ENCODE measurements at places on chromosomes 2 and 18. TPM values are rescaled to one million over a fixed set of nuclear protein-coding genes. Genes with fewer than 3 reads are reported as not detected.

DNA sequence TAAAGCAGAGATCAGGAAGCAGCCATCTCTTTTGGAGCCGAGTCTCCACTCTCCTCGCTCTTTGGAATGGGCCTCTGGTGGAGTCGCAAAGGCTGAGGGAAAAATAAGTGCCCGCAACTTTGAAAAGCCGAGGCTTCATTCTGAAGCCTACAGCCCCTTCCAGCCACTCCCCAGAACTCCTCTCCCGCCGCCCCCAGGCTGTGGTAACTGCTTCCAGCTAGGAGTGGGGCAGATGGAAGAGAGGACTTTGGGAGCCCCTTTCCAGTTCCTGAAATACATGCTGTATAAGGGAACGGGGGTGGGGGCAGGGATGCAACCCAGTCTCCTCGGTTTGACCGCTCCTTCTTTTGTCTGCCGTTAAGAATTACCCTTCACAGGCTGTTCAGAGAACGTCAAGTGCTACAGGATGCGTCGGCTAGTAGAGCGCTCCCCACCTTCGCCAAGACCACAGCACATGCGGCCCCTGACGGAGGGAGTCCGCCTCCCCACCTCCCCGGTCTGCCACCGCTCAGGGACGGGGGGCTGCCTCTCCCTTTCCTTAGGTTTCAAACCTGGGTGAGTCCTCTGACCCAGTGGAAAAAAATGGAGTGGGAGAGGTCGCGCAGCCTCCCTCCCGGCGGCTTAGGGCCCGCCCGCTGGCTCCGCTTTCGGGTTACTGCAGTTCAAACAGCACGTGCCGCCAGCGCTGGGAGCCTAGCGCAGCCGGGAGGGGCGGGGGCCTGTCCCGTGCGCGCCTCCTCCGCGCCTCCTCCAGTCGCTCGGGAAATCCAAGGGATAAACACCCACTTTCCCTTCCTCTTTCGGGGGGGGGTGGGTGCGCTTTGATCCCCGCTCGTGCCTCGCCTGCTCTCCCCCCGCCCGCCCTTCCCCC, 4.9 kb downstream of the CYP26B1 start:
- DNase-seq, result no peak

Gene CDH19
- total RNA-seq, result not detected

Gene IL36B
- not detected for total RNA-seq

DNA sequence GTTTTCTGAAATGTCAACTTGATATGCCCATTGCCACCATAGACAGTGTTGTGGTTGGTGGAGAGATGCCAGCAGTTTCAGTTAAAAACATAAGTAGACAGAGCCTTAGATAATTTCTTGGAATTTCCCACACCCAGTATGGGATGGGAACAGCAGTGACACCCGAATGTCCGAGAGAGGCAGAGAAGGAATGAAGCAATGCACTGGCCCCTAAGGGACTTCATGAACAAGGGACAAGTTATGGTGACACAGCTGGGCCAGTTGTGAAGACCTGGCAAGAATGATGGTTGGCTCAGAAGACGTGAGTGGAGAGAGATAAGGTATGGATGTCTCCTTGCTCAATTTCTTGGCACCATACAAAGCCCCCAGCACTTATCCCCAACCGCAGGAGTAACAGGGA, 165.2 kb upstream of the APCDD1 start:
- no peak for DNase-seq

GRCh38 chr2:240358080-240358479, 77.4 kb upstream of the GPC1 start:
- DNase-seq, result no peak

Gene MBD1
- 89.6 TPM for total RNA-seq

- DNase-seq, result no peak
Measured at GRCh38 chr2:119753041-119753929, 6.4 kb upstream of the PTPN4 start.

DNA sequence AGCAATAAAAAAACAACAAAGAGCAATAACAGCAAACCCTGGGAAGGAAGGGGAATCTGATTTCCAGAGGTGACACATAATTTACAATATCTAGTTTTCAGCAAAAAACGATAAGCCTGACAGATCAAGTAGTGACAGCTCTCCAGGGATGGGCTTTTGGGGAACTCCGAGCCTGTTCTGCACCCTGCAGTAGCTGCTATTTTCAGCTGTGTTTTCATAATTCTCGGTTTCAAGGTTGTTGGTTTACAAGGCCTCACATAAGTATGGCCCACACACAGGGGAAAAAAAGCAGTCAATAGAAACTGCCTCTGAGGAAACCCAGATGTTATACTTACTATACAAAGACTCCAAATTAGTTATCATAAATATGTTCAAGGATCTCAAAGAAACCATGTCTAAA, 67.7 kb upstream of the CTLA4 start:
- DNase-seq, result no peak

GRCh38 chr2:234275515-234275914, 221.4 kb downstream of the ARL4C start:
- no peak for DNase-seq

DNA sequence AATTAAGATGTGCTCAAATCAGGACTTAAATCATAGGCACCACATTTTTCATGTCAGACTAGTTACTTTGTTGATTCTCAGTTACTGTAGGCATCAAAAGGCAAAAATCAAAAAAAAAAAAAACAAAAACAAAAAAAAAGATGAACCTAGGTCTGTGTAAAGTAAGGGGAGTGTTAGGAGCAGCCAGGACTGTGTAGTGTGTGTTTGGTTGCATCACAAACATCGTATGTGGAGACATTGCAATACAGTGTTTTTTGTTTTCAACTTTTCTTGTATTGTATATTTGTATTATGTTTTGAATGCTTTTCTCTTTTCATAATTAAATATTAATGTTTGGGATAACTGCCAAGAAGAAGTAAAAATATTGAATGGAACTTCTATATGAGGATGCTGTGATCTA, 82.1 kb downstream of the ACSL3 start:
- DNase-seq, result no peak

DNA sequence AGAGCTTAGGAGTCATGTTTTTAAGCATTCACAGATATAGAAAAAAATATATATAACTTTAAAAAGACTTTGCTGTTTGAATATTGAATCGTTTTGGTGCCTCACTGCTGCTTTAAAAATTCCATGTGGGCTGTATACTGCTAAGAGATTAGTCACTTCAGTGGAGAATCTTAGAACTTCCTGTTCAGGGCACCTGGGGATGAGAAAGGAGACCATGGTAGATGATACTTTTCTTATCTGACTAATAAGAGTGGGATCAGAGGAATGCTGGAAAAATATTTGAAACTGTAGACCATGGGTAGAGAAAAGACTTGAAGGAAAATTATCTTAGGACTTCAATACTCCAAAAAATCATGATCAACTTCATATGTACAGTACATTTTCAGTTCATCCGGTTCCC, 442.2 kb upstream of the SETBP1 start:
- DNase-seq, result no peak

Gene CD302
- total RNA-seq, result 3.9 TPM

DNA sequence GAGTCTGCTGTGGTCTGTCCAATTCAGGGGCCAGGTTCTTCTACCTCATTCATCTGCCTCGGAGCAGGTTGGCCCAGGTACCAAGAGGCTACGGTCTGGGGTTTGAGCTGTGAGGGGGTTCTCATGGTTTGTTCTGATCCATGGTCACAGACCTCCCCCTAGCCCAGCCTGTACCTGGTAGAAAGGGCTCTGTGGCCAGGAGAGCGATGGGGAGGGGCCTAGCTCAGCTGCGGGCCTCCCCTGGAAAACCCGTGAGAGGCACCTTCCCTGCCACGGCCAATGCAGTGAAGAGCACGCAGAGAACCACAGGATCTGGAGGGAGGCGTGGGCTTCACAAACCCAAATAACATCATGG, 19.6 kb upstream of the ALLC start:
- DNase-seq, result no peak

GRCh38 chr18:44830581-44830980, 149.9 kb downstream of the SETBP1 start:
- no peak for DNase-seq

Gene KCNE4
- 0.72 TPM for total RNA-seq

Gene TMEM200C
- 8.6 TPM for total RNA-seq

DNA sequence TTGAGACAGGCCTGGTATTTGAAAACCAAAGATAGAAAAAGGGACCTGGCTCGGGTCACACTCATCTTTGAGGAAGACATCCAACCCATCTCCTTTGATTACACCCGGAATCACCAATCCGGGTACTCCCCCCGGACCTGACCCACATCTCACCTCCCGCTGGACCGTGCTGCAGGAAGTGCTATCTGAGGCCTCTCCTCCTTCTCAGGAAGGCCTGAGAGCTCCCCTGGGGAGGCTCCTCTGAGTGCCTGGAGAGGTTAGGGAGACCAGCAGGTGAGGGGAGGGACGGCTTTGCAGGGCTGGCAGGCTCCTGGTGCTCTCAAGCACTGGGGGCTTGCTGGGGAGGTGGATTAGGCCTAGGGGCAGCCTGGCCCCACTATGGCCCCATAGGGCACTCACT, 170.9 kb downstream of the ACKR3 start:
- DNase-seq, result no peak

GRCh38 chr2:216857131-216857550, 2.7 kb downstream of the TNP1 start:
- DNase-seq, result no peak

Gene ACVR2A
- total RNA-seq, result 40.5 TPM

DNA sequence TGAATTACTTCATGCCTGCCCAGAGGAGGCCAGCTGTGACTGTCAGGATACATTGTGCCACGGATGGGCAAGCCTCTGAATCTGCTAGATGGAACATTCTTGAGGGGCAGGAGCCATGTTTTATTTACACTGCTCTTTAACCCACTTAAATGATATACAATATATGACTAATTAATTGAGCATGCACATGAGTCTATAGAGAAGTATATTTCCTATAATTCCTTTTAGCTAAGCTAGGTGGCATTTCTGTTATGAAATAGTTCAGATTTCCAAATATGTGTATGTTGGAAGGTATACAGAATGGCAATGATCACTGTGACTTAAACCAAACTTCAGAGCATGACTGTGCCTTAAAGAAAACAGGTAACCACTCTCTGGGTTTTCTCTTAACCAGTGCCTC, 131.7 kb downstream of the RAB3GAP1 start:
- no peak for DNase-seq

- DNase-seq, result no peak
Measured at GRCh38 chr2:5740053-5740452, 47.9 kb downstream of the SOX11 start.

DNA sequence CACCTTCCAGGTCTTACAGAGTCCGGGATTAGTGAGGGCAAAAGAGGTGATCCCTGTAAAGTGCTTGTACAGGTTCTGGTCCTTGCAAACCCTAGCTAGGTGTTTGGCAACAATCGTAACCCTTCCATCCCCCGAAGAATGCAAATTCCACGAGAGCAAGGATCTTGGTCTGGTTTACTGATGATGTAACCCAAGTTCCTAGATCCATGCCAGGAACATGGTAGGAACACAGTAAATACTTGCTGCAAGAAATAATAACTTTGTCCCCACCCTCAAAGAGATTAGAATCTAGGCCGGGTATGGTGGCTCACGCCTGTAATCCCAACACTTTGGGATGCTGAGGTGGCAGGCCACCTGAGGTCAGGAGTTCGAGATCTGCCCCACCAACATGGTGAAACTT, 6.8 kb upstream of the NEU2 start:
- DNase-seq, result no peak

DNA sequence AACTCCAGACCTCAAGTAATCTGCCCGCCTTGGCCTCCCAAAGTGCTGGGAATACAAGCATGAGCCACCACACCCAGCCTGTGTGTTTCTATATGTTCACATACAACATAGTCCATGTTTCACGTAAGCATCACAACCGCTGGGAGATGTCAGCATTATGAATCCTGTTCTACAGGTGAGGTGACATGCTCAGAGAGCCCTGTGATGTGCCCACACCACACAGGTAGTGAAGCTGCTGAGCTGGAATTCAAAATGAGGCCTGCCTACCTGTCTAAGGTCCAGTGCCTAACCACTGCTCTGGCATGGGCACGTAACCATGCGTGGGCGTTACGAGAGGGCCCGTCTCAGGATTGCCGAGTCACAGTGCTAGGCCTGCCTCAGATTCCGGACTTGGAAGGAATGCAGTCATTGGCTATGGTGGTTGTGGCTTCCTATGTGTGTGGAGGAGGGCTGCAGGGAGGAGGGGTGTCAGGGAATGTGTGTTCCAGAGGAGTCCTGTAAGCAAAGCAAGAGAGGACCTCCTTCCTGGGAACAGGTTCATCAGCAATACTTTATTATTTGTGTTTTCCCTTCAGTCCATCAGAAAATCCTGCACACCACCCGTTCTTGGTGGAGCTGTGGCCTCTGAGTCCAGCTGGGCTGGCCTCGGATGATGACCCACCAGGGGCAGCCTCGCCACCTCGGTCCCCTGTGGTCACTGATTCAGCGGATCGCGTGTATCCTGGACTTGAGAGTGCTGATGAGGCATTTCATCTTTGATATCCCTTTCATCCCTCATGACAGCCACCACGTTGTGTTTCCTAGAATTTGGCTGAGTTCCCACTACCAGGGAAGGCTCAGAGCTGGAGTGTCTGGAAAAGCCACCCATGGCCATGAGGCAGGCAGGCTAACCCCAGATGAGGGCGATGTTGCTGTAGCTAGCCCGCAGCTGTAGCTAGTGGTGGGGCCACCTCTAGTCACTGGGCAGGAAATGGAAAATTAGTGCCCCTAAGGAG, 31.1 kb downstream of the HK2 start:
- DNase-seq, result no peak

Gene SERPINB2
- not detected for total RNA-seq

DNA sequence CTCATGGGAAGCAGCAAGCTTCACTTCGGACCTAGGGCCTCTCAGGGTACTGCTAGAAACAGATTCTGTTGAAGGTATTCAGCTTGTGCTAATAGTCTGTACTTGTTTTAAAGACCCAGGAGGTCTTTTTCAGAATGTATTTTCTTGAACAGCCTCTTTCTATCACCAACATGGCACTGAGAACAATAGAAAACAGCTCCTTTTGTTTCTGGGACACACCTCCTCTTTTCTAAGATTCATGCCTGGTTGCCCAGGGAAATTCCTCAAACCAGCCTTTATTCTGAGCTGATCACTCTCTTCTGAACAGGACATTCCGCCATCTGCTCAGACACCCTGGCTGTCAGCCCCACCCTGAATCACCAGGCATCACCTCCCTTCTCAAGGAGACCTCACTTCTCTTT, 389.6 kb downstream of the TGIF1 start:
- DNase-seq, result no peak

DNA sequence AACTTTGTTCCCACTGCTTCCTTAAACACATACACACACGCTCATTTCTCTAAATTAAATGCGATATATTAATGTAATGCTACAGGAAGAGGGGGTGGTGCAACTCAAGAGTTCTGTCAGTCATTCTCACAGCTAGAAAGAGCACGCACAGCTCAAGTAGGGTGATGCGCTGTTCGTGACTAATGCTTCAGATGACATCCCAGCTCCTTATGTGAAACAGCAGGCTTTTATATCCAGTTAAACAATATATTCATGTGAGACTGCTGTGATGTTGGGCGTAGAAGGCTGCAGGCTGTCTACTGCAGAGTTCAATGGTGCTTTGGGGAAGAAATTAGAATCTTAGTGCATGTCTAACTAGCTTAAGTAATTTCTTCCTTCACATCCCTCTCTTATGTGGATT, 912.6 kb upstream of the FSHR start:
- DNase-seq, result no peak

All from progenitor cell of endocrine pancreas (in vitro differentiated cells).